ENCODE measurements at places on chromosomes 2 and 18. TPM values are rescaled to one million over a fixed set of nuclear protein-coding genes. Genes with fewer than 3 reads are reported as not detected.

The RTTN gene
- polyA plus RNA-seq, result 2.1 TPM

The NT5C1B gene
- polyA plus RNA-seq, result not detected

The RPRM gene
- polyA plus RNA-seq, result 0.50 TPM

The C2orf15 gene
- polyA plus RNA-seq, result 2.7 TPM

The LBX2 gene
- 0.83 TPM for polyA plus RNA-seq

The GPR39 gene
- polyA plus RNA-seq, result 5.8 TPM

The CYP27C1 gene
- polyA plus RNA-seq, result 0.04 TPM

The CCT4 gene
- 84.3 TPM for polyA plus RNA-seq

The CERKL gene
- 1.8 TPM for polyA plus RNA-seq

The SCN1A gene
- 10.4 TPM for polyA plus RNA-seq

The TTR gene
- polyA plus RNA-seq, result 0.43 TPM

The HOXD9 gene
- 0.37 TPM for polyA plus RNA-seq

All from lung (tissue), 17 donors.